ENCODE measurements at places on chromosomes 2 and 18.

GRCh38 chr2:205865905-205866441, 183.7 kb downstream of the NRP2 start:
- no peak for DNase-seq

- DNase-seq = no peak
These were observed 85.5 kb downstream of the PIGN start for GRCh38 chr18:62101321-62101721.

GRCh38 chr18:57943723-57944122, 100.3 kb upstream of the NEDD4L start:
- no peak for DNase-seq

- DNase-seq = no peak
These were observed 110.6 kb downstream of the MYCN start for GRCh38 chr2:16050908-16051489.

DNA sequence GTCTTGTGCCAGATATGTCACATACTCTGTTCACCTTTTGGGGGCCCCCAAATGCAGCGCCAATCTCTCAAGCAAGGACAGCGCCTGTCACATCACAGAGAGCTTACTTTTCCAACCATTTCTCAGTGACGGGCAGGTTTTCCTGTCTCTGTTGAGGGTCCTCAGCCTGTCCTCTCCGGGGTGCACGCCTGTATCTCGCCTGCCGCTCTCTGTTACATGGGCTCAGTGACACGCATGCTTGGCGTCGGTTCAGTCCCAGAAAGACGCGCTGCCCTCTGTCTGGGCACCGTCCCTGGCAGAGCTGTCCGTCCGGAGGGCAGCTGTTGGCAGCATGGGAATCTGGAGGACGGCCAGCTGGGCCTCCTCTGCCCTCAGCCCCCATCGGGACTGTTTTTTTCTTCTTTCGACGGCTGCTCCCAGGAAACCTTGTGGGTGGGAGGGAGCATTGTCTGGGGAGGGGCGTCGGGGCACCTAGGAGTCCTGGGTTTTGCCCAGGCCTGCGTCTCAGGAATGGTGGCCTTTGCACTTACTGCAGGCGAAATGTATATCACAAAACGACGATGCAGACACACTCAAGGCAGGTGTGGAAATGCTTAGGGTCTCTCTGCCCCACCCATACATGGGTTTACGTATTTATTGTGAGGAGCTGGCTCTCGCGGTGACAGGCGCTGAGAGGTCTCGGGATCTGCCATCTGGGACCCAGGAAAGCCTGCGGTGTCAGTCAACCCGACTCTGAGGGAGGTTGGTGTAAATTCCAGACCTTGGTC, 30.9 kb downstream of the RTP5 start:
- no peak for DNase-seq

- no peak for DNase-seq
These were observed 256.7 kb upstream of the FN1 start for GRCh38 chr2:215692387-215693079.

DNA sequence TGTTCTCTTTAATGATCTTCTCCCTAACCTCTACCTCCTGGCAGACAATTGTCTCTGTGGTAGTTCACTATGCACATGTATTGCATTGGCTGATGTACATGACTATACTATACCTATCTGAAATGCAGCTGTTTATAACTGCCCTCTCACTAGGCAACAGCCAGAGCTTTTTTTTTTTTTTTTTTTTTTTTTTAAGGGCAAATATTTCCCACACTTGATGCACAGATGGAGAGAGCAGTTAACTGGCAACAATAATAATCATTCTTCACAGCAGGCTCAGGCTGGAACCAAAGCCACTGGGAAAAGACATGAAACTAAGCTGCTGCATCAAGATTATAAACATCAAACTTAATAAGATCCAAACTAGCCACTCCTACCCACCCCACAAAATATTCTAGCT, 707.7 kb downstream of the LRP1B start:
- DNase-seq = no peak

GRCh38 chr18:79424008-79424565, 28.4 kb downstream of the NFATC1 start:
- DNase-seq = no peak

DNA sequence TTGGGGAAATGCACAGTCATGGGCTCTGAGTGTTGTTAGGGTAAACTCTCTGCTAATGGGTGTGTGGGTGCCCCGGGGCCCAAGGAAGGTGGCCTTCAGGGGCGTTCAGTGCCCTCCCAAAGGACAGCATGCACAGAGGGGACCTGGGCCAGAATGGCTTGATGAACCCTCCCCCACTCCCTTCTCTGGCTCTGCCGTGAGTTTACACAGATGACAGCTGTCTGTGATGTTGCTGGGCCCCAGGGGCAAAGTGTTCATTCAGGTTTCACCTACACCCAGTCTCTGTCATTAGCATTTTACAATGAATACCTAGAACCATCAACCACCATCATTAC, 3.2 kb downstream of the NPPC start:
- DNase-seq = no peak

GRCh38 chr2:102100371-102101096, 42.0 kb upstream of the IL1R1 start:
- no peak for DNase-seq

DNA sequence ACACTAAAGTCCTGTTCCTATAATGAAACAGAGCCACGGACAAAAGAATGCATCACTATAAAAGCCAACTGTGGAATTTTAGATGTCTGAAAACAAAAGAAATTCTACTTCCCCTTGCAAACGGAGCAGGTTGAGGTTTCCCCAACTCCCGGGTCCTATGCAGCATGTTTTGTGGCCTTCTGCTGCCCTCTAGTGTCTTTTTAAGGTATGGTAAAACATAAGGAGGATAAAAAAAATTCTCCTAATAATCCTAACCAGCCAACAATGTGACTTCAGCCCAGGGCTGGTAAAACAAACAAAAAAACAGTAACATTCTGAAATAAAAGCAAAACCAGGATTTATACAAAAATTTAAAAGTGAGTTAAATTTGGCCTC, 539.5 kb downstream of the NRXN1 start:
- no peak for DNase-seq

DNA sequence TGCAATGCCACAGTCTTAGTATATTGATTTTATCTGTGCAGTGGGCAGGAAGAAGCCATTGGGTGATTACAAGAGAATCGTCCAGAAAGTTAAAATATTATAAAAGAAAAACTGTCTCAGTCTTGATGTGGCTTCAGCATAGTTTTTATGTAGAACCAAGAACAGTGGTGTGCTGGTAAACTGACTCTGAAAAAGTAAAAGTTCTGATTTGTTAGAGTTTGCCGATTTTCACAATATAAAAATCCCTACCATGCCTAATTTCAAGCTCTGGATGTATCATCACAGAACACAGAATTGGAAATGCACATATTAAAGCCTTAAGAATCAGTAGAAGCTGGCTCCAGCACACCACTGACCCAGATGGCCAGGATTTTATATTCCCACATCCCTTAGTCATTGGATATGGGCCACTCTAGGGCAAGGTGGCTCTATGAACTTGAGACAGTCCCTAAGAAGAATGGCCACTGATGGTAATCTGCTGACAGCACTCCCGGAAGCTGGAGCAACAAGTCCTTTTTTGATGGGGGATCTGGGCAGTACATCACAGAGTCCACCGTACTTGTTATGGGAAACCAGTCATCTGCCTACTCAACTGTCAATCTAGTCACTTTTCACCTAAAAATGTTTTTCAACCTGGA, 9.3 kb upstream of the PLEKHM3 start:
- no peak for DNase-seq

DNA sequence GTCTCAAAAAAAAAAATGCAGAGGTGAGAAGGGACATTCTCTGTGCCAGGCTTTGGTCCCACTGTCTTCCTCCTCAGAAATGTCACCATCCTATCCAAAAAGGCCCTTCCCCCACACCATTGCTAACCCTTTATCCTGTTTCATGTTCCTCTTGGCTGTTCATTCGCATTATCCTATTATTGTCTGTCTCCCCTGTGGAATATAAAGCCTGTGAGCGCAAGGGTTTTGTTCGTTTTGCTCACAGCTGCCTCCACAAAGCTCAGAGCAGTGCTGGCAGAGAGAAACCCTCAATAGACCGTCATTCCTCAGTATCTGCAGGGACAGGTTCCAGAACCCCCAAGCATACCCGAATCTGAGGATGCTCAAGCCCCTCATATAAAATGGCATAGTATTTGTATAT, 91.8 kb downstream of the LOXHD1 start:
- peak; percentile 10 for DNase-seq

GRCh38 chr2:11356764-11357163, 12.3 kb upstream of the ROCK2 start:
- no peak for DNase-seq

GRCh38 chr18:38759457-38759856, 1193.9 kb upstream of the CELF4 start:
- no peak for DNase-seq

GRCh38 chr2:99881901-99882591, 260.3 kb downstream of the AFF3 start:
- DNase-seq = no peak

- DNase-seq = no peak
These were observed 134.8 kb downstream of the ADCYAP1 start for GRCh38 chr18:1039421-1039820.

DNA sequence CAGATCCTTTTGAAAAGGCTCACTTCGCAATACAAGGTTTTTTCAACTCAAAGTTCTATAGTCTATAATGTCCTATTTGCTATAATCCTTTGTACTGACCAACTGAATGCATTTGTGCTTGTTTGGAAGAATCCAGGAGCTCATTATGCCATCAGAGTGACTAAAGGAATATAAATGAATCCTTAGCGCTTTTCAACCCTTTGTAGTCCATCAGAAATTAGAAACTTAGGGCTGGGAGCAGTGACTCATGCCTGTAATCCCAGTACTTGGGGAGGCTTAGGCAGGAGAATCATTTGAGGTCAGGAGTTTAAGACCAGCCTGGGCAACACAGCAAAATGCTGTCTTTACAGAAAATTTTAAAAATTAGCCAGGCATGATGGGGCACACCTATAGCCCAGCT, 330.2 kb upstream of the CHAC2 start:
- no peak for DNase-seq

GRCh38 chr18:48597671-48598070, 58.8 kb downstream of the CTIF start:
- no peak for DNase-seq

DNA sequence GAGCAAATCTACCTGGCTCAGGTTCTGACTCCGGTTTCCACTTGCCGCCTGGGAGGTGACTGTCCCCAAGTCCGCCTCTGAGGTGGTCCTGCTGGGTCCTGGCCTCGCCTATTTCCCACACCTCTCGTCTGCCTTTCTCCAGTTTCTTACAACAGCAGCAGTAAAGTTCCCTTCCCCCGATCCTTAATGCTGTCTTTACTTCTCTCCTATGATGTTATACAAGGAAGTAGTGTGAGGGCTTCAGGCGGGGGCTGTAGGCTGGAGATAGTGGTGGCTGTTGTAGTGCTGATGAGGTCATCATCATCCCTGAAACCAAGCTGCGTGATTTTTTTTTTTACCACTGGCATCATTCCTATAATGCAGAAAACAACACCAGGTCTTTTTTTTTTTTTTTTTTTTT, 18.9 kb downstream of the TGIF1 start:
- no peak for DNase-seq

GRCh38 chr18:34002130-34002529, 222.6 kb downstream of the NOL4 start:
- DNase-seq = no peak

DNA sequence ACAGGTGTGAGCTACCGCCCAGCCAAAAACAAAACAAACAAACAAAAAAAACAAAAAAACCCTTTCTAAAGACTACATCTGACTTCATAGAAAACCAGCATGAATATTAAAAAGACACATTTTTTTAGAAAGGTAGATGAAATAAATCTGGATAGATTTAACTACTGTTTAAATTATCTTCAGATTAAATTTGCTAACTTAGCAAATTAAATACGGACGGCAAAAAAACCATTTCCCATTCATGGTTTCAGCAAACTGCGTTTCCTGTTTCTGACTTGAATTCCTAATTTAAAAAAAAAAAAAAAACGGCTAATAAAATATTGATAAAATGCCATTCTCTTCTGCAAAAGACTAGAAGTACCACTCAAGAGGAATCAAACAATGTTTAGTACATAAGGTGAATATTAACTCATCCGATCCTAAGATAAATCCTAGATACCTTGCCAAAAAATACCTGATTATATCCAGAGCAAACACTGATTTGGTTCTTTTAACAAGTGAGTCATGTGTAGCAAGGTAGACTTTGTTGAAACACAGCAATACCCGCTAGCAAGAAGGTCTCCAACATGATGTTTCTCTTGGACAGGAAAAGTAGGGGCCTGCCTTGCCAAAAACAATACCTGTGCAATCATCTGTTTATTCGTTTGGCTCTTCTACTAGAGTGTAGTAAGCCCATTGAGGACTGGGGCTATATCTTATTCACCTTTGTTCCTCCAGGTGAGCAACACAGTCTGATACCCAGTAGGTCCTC, 96.2 kb downstream of the BARD1 start:
- DNase-seq = no peak

DNA sequence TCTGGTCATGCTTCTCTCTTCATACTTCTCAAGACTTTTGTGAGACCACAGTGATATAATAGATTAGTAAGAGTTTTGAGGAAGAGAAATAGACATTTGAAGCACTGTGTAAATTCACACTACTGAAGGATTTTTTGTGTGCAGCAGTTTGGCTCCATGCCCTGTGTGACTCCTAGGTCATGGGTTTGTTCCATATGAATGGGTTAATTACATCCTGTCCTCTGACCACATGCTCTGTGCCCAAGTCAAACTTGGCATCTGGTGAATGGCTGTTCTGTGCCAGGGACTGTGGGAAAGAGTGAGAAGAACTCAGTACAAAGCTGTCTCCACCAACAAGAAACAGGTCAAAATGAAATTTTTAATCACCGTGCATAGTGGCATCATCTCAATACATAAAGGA, 304.0 kb downstream of the LNPK start:
- no peak for DNase-seq

DNA sequence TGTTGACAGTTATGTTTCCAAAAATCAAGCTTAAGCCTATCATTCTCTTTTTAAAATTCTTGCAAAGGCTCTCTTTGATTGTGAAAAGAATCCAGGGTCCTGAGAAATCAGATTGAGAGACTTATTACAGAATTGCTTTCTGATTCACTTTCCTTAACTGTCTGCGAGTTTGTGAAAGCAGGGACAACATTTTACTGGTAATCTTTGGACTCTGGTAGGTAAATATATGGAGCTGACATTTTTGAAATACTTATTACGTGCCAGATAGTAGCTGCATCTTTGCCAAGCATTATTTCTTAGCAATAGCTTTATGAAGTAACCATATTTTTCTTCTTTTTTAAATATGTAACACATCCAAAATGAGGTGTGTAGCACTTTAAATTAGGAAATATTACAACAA, 570.9 kb downstream of the CMPK2 start:
- no peak for DNase-seq

DNA sequence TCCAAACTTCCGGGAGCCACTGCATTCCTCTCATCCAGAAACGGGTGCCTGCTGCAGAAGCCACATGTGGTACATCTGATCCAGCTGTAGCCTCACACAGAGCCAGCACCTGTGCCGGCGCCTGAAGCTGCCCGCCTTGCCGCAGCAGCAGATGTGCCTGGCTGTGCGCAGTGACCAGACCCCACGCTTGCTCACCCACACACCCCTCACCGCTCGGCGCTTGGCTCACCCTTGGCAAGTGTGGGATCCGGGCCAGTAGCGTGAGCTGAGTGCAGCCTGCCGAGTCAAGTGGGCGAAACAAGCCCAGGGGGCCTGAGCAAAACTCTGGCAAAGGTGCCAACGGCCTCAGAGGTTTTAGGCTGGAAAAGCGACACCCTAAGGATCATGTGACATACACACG, 220.1 kb upstream of the TMEFF2 start:
- no peak for DNase-seq

- DNase-seq = no peak
These were observed 2.6 kb downstream of the NLRC4 start for GRCh38 chr2:32262105-32262504.

- no peak for DNase-seq
These were observed 20.7 kb upstream of the MREG start for GRCh38 chr2:216034065-216034464.

GRCh38 chr2:183798535-183798934, 674.3 kb downstream of the NUP35 start:
- no peak for DNase-seq

Data from osteocyte (in vitro differentiated cells).